ENCODE measurements at places on chromosomes 5 and 9.

- no peak for DNase-seq
Observed at GRCh38 chr5:61969347-61969746, 336.7 kb upstream of the KIF2A start.

- DNase-seq, result no peak
Observed at GRCh38 chr5:16774806-16775205, 158.0 kb upstream of the RETREG1 start.

DNA sequence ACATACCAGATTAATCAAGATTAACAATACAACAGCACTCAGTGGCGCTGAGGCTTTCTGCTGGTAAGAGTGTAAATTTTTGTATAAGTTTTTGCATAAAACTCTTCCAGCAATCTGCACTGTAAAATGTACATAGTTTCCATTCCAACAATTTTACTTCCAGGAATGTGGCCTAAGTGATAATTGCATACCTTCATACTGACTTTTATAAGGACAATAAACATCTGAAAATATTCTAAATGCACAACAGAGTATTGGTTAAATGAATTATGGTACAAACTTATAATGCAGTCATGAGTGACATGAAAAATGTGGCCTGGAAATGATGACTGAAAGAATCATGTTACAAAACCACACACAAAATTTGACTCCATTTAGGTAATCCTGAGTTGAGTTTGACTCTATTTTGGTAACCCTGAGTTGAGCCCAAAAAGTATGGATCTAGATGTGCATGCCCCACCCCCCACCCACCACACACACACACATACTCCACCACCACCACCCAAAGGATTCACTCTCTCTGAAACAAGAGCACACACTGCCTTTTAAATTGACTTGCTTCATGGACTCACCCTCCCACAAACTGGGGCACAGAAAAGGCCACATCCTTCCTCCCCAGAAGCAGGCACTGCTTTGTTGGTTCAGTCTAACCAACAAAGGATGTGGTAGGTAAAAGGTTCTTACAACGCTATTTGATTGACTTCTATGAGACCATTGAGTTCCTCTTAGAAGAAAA is 137.6 kb downstream of the SUSD1 start:
- peak; percentile 63 for DNase-seq

GRCh38 chr5:131810510-131811249 is 13.9 kb upstream of the FNIP1 start:
- no peak for DNase-seq

DNA sequence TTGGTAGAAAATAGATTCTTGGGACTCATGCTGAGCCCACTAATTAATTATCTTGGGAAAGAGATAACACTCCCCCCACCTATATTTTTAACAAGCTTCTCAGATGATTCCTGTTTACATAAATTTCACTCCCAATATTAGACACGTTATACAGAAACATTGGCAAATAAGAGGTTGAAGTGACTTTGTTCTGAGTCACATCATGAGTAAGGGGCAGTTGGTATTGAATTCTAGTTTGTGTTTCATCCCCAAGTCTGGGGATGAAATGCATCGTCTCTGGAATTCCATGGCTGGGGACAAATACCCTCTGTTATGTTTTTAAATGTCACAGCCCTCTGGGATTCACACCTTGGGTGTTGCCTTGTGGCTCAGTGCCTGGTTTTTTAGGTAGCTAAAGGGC is 41.0 kb downstream of the BASP1 start:
- no peak for DNase-seq

- DNase-seq, result no peak
Observed at GRCh38 chr5:155103146-155103545, 89.6 kb downstream of the KIF4B start.

- DNase-seq, result no peak
Observed at GRCh38 chr9:125330587-125330986, 69.0 kb downstream of the GAPVD1 start.

DNA sequence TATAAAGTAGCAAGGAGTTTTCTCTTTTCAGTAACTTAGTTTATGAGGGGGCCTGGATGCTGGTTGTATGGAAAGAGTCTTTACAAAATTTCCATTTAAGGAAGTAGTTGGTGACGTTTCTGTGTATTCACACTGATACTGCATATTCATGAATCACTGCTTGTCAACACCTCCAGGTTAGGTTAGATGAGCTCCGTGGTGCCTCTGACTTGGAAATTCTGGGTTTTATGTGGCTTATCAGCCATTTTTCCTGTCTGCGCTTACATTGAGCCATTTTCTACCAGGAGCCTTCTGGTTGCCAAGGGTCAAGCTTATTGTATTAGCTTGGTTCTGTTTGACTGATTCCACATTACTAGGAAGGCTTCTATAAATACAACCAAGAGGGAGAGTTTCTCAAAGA is 128.3 kb downstream of the SLC28A3 start:
- no peak for DNase-seq

GRCh38 chr5:170021506-170021905 is 41.2 kb upstream of the INSYN2B start:
- DNase-seq, result no peak

GRCh38 chr9:124054582-124055227 is 43.1 kb downstream of the LHX2 start:
- DNase-seq, result peak; percentile 38

DNA sequence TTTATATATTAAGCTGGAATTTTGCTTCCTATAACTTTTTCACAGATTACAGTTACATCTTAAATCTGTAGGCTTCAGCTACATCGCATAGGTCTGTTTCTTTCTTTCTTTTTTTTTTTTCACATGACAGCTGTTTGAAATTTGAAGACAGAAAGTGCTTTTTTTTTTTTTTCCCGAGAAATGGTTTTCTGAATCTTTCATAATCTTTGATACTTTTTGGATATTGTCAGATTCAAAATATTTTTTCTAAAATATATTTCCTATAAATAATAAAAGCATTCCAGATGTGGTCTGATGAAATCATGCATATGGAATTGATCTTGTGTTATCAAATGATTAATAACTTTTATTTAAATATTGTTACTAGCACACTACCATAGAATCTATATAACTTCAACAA is 212.2 kb downstream of the TAF11L14 start:
- DNase-seq, result no peak

- DNase-seq, result no peak
Observed at GRCh38 chr5:101142102-101142501, 239.0 kb upstream of the ST8SIA4 start.

DNA sequence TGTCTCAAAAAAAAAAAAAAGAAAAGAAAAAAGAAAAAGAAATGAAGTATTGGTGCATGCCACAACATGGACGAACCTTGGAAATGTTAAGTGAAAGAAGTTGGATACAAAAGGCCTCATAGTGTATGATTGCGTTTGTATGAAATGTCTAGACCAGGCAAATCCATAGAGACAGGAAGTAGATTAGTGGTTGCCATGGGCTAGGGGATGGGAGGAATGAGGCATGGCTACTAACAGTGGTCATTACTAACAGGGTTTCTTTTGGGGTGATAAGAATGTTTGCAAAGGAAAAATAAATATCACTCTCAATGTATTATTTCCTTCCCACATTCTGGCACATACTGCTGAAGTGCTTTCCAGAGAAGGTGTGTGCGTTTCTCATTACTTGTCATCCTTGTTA is 44.1 kb downstream of the UGCG start:
- DNase-seq, result no peak

DNA sequence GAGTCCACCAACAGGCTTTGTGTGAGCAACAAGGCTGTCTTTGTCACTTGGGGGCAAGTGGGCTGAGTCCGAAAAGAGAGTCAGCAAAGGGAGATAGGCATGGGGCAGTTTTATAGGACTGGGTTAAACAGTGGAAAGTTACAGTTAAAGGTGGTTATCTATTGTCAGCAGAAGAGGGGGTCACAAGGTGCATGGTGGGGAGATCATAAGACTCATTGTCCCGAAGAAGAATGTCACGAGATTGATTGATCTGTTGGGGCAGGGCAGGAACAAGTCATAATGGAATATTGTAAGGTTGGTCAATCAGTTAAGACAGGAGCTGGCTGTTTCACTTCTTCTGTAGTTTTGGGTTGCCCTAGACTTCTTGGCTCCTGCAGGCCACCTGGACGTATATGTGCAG is 7.6 kb upstream of the HMGCS1 start:
- DNase-seq, result no peak

DNA sequence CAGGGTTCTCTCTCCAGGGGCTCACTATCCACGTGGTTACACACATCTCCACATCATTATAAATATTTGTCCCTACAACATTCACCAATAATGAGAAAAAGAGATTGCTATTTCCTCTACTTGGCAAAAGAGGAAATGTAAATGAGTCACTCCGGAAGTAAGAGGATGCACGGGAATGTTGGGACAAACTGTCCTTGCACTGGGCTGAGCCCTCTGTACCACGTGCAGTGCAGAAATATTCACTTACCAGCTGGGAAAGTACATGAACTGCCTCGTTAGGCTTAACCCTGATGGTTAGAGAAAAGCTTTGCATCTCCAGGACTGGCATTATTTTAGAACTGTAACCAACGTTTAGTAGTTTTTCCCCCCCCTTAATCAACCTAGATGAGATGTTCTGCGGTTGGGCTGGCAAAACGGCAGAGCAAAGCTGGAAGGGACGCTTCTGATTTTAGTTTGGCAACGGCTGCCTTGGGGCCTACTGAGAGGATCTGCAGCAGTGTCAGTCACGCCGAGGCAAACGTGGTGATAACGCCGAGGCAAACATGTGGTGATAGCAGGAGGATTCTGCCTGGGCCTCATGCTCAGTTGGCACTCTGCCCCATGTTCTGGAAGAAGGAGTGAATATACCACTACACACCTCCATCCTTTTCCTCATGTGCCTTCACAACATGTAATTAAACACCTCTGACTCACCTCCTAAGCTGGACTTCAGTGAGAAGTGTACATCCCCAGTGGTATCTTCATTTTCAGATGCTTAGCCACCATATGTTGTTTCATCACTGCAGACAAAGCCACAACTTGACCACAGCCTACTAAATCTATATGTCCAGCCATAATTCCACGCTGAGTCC is 661.4 kb upstream of the KLF4 start:
- no peak for DNase-seq

- DNase-seq, result no peak
Observed at GRCh38 chr9:75238311-75238976, 150.1 kb downstream of the OSTF1 start.

GRCh38 chr5:171797543-171797942 is 11.9 kb downstream of the SMIM23 start:
- DNase-seq, result no peak

GRCh38 chr5:89105836-89106235 is 222.9 kb upstream of the MEF2C start:
- DNase-seq, result no peak

- DNase-seq, result no peak
Observed at GRCh38 chr5:51386916-51387883, 4.0 kb downstream of the ISL1 start.

- no peak for DNase-seq
Observed at GRCh38 chr9:98071737-98072136, 15.2 kb downstream of the NANS start.

- no peak for DNase-seq
Observed at GRCh38 chr5:32241034-32241783, 67.1 kb upstream of the GOLPH3 start.

- DNase-seq, result no peak
Observed at GRCh38 chr9:109455861-109456260, 42.2 kb downstream of the PTPN3 start.

DNA sequence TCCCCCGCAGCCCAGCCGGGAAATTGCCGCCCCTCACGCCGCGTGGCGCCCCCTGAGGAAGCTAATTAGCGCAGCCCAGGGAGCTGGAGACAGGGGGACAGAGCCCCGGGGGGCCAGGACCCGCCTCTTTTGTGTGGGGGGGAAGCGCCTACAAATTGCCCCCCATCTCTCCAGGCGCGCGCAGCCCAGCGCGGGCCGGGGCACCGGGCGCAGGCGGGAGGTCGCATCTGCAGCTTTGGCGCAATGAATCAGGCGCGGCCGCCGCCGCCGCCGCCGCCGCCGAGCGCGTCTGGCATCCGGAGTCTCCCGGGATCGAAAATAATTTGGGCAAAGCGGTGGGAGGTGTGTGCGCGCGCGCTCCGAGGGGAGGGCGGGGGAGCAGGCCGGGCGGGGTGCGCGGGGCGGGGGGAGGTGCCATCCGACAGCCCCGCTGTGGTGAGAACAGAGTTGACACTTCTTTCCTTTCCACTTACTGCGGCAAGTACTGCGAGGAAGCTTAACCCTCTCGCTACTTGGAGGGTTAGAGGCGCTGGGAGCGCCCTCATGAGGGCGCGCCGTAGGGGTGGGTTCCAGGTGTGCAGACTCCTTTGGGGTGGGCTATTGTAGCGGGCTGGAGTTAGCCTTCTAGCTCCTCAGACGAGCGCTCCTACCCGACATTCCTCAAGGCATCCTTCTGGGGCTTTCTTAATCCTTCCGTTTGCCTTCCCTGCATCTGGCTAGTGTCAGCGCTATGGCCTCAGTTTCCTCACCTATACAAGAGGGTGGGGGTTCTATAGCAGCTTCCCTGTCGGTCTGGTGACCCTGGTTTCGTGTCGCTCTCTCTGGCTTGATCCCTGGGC is 63.1 kb downstream of the CXXC5 start:
- DNase-seq, result no peak

- DNase-seq, result no peak
Observed at GRCh38 chr9:133429641-133430161, 7.5 kb downstream of the ADAMTS13 start.

- no peak for DNase-seq
Observed at GRCh38 chr5:137220523-137220927, 278.6 kb downstream of the SPOCK1 start.

- DNase-seq, result no peak
Observed at GRCh38 chr9:106753155-106753671, 109.8 kb upstream of the ZNF462 start.

DNA sequence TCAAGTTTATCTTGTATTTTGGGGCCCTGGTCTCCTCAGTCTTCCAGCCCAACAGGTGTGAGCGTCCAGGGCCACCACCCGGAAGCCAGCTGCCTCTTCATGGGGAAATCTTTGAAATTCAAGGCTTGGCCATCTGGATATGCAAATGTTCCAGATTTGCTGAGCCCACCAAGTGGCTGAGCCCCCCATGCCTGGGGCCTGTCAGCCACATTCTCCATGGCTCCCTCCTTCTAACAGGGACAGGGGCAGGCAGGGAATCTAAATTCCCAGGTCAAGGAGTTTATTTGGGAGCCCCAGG is 14.2 kb upstream of the CXXC5 start:
- DNase-seq, result no peak

DNA sequence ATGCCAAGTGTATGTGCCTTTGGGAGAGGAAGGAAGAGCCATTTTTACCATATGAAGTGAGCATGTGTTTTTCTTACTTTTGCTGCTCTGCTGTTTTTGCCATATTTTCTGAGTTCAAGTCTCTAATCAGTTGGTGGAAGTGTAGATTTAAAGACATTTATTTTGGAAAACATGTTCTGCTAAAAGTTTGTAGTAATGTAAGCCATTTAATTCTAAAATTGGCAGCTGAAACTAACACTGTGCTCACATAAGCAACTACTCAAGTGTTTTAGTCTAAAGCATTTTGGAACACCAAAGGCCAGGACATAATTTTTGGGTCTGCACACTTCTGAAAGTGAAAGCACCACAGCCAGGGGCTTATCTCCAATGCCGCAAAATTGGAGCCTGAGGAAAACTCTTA is 363.4 kb upstream of the ZNF608 start:
- no peak for DNase-seq

GRCh38 chr5:134917070-134917815 is 12.3 kb downstream of the PCBD2 start:
- no peak for DNase-seq

All from stimulated activated CD8-positive, alpha-beta memory T cell treated with anti-CD3 and anti-CD28 coated beads, Interleukin-15, amount 100 ng/mL, for 48 hours (primary cell).